ENCODE measurements at places on chromosomes 7 and 10. TPM values are rescaled to one million over a fixed set of nuclear protein-coding genes. Genes with fewer than 3 reads are reported as not detected.

DNA sequence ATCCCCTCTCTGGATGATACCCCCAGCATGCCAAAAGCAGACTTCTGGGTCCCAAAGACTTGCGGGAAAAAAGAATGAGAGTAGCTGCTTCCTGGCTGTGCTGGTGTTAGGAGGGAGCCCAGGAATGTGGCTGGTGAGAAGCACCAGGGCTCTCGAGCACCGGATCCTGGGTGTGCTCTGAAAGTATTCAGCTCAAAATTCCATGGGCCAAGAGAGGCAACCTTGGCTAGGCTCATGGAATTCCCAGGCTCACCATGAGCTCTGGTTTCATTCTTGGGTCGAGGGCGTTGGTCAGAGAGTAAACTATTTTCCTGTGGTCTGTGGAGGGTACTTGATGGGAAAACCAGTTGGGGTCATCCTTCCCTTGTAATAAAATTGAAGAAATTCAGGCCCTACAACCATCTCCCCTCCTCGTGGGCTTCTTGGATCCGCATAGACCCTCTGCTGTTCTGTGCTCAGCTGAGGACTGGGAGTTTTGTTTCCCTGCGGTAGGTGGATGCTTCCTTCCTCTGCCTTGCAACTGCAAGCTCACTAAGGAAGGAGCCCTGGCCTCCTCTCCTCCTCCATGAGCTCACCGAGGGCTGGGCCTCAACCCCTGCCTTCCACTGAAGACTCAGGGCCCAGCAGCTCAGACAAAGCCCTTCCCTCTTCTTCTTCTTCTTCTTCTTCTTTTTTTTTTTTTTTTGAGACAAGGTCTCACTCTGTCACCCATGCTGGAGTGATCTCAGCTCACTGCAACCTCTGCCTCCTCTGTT lies 34.5 kb upstream of the AQP1 start:
- DNase-seq: no peak

DNA sequence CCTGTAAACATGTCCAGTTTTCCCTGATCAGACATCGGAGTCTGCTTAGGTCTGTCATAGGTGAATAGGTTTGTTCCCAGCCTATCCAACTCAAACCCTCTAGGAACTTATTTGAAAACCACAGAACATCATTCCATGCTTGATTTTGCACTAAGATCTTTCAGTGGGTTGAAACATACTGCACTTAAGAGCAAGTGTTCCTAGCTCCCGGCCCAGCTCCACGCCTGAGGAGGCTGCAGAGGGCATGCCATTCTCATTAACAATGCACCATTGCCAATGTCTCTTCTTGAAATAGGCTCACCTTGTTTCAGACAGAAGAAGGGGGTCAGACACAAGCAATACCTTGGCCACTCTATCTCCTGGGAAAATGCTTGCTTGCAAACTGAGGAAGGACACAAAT lies 78.0 kb upstream of the EGR2 start:
- DNase-seq: no peak

GRCh38 chr10:68280758-68281157 lies 48.8 kb upstream of the ATOH7 start:
- no peak for DNase-seq

DNA sequence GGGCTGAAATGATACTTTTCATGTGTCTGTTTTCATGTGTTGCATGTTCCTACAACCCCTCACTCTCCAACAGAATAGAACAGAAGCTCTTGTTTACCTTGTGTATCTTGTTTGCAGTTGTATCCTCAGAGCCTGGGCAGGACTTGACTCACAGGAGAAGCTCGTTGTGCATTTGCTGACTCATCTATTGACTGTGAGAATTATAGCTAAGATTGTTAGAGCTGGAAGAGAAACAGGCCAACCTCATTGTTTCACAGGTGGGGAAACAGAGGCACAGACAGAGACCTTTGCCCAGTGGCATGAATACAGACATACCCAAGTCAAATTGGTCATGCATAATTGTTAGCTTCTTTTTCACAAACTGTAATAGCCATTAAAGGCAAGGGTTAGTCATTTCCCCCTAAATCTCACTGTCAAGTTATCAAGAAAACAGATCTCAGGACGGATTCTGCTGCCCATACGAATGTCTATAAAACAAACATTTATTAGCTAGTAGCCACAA lies 4.6 kb upstream of the TSPAN15 start:
- DNase-seq: peak; percentile 55

The KLHDC10 gene
- total RNA-seq: 36.3 TPM

The MXI1 gene
- 58.8 TPM for total RNA-seq

The KEL gene
- total RNA-seq: 0.17 TPM

The GCK gene
- total RNA-seq: 0.95 TPM

Data from mucosa of gallbladder (tissue), 1 donor.